Stimulated activated CD4-positive, alpha-beta T cell treated with anti-CD3 and anti-CD28 coated beads, Interleukin-12 subunit alpha, Interleukin-12 subunit beta, amount 100 ng/mL, for 4 hours (primary cell): ENCODE measurements at places on chromosomes 7 and 10.

GRCh38 chr7:74175340-74175739 lies 1.2 kb downstream of the EIF4H start:
- DNase-seq = no peak

DNA sequence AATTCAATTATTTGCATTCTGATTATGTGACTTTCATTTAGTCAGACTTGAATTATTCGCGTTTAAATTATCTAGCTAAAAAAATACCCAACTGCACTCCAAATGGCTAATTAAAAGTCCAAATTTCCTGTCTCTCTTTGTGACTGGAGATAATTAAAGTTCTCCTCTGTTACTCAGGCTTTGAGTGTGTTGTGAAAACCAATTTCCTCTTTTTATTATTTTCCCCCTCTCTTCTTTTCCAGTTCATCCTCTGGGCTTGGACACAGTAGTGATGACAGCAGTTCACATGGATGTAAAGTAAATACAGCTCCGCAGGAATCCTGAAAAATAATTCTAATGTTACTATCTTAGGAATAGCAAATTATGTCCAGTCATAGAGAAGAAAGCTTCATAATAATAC lies 80.6 kb downstream of the SNX10 start:
- DNase-seq = no peak

DNA sequence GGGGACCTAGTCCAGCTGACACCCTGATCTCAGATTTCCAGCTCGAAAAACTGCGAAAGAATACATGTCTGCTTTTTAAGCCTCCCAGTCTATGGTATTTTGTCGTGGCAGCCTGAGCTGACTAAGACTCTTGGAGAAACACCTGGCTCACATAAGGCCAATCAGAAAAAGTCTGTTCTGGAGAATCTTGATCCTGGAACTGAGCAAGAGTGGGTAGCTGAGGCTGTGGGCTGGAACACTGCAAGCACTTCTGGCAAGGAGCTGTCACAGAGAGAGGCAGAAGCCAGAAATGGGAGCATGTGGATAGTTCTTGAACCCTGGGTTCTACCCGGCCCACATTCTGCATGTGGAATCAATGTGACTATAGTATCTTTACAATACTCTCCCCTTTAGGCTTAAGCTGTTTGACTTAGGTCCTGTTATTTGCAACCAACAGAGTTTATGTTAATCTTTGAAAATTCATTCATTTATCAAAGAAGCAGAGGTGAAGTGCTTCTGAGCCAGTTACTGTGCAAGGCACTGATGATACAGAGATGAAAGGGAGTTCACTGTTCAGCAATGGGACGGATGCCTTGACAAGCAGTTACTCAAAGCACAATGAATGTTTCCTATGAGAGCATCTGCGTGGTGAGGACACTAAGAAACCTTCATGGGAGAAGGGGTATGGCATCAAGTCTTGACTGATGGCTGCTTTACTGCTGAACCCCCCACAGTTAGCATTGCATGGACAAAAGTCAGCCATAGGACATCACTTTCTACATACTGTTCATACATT lies 4.4 kb upstream of the C10orf90 start:
- DNase-seq = no peak

DNA sequence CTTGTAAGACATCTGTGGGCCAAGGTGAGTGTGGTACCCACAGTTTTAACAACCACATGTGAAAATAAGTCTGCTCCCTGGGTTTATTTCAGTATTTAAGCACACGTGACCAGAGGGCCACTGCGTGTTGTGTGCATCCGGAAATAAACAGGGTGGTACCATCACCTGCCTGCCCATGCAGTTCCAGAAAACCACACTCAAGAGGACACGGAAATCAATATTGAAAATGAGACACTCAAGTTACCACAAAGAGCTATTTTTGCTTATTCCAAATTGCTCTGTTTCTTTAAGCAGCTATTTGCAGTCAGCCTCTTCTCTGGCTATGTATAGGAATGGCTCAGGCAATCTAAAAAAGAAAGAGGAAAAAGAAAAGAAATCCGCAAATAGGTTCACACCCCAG lies 71.8 kb upstream of the LOXL4 start:
- no peak for DNase-seq

DNA sequence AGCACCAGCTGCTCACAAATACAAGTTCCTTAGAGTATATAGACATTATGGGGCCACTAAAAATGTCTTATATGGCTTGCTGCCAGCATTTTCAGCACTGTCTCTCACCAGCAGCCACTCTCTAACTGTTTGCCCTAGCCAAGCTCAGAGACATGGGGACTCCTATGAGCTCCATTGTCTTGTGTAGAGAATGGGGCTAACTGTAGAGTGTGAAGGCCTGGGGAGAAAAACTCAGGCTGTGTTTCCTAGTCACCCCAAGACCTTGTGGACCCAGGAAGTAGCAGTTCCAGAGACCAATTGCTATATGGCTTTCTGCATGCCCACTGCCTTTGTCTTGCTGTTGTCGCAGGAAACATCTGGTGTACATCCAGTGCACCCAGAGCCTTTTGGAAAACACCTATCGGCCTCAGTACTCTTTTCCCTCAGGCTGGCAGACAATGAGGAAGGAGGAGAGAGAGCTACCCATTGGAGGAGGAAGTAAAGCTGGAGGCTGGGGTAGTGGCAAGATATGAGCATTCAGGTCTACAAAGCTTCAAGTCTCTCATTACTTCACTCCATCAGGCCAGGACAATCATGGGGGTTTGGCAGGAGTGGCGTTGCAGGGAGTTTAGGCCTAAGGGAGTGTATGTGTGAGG lies 28.4 kb downstream of the ENTPD1 start:
- no peak for DNase-seq

DNA sequence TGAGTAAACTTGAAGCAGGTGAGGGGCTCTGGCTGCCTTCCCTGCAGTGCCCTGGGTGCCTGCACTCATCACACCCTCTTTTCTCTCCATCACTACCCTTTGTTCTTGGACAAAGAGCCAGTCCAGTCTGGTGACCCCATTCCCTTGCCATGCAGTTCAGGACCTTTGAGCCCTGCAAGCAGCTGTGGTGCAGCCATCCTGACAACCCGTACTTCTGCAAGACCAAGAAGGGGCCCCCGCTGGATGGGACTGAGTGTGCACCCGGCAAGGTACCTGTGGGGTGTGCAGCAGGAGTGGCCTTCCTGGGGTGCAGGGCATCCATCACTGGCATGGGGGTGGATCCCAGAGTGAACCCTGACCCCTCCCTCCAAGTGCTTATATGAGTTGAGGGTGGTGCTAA lies 48.7 kb downstream of the TBATA start:
- DNase-seq = no peak

GRCh38 chr7:112788778-112789343 lies 1.3 kb downstream of the TMEM168 start:
- DNase-seq = no peak

- DNase-seq = no peak
Observed at GRCh38 chr7:76294344-76295024, 8.0 kb upstream of the HSPB1 start.

DNA sequence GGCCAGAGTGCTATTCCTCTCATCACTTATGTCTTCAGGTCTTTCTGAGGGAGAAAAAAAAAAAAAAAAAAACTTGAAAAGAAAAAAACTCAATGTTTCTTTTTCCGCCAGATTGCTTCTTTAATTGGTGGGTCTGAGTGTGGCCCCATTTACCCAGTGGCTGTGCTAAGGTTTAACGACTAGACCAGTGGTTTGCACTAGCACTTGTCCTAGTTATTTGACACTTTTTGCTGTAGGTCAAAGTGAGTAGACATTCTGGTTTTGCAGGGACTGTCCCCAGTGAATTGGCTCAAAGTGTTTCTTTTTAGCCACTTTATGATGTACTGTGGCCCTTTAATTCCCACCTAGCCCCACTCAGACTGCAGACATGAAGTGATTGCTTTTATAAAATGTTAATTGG lies 273.3 kb downstream of the PTEN start:
- no peak for DNase-seq

DNA sequence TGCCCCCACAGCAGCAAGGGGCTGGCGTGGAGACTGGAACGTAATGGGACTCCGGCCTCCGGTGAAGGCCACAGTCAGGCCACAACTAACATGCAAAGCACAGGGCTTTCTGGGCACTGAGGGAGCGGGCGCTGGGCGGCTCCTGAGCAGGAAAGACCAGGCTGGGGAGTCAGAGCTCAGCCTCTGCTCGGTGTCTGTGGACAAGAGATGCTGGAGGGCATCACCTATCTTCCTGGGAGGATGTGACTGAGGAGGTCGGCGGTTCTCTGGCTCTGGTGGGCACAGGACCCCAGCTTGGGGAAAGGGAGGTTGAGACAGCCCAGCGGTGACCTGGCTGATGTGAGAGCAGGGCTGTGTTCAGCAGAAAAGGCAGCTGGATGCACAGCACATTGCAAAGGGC lies 11.7 kb downstream of the CNPY1 start:
- DNase-seq = no peak

GRCh38 chr7:45573661-45574415 lies at the start of gene ADCY1:
ADCY1 (plus strand) TSS chr7:45574368; CDS start chr7:45574544, 176 bp downstream.
- no peak for DNase-seq

- DNase-seq = no peak
Observed at GRCh38 chr10:48506147-48506917, 98.5 kb downstream of the ARHGAP22 start.

- DNase-seq = no peak
Observed at GRCh38 chr10:90180886-90181691, 479.7 kb downstream of the KIF20B start.

DNA sequence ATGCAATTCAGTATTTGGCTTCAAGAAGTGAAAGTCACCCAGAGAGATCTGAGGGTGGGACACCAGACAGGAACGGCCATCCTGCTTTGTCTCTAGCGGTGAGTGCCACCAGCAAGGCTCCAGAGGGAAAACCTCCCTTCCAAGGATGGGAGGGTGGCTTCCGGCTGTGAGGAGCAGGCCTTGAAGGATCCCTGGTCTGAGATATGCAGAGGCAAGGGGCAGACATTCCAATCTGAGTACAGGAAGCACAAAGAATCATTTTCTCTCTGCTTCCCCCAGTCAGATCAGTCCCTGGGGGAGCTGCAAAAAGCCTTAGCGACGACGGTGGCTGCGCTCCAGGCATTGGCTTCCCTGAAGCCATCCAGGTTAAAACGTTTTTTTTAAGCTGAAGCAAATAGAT lies 167.4 kb downstream of the TEX36 start:
- DNase-seq = no peak

DNA sequence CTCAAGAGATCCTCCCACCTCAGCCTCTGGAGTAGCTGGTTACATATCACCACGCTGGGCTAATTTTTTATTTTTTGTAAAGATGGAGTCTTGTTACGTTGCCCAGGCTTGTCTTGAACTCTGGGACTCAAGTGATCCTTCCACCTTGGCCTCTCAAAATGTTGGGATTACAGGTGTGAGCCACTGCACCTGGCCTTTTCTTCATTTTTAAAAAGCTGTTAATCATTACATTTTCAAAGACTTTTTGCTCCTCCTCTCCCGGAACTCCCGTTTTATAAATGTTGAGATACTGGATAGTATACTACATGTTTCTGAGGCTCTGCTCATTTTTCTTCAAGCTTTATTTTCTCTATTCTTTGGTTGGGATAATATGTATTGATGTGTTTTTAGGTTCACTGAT lies 16.4 kb downstream of the AOAH start:
- no peak for DNase-seq

GRCh38 chr10:13649844-13650520 lies 63.2 kb downstream of the PRPF18 start:
- no peak for DNase-seq

- no peak for DNase-seq
Observed at GRCh38 chr7:150435047-150435389, 15.4 kb upstream of the GIMAP8 start.

DNA sequence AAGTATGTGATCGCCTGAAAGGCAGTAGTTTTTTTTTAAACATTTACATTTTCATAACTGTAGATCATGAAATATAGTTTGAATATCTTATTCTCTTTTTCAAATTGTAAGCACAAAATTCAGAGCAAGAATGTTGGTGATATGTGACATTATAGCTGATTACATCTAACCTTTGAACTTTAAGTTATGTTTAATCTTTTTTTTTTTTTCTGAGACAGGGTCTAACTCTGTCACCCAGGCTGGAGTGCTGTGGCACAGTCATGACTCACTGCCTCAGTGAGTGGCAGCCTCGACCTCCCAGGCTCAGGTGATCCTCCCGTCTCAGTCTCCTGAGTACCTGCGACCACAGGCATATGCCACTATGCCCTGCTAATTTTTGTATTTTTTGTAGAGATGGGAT lies 278.7 kb upstream of the NEBL start:
- no peak for DNase-seq

DNA sequence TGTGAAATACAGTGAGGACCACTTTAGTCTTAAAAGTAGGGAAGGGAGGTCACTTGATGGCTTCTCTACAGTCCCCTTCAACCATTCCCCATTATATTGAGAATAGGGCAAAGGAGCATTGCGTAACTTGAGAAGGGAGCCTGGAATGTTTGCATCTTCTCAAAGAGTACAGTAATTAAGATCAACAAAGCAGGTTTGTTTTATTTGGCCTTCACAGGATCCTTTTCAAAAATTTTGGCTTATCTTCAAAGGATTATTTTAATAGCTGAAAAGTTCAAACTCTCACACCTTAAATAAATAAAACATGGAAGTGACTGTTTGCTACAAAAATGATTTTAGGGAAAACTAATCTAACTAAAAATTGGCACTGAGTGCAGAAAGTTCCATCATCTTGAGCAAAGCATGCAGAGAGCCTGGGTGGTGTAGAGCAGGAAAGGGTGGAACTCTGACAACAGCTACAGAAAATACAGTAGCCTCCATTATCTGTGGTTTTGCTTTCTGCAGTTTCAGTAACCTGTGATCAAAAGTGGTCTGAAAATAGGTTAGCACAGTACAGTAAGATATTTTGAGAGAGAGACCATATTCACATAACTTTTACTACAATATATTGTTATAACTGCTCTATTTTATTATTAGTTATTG lies 214.0 kb downstream of the MDFIC start:
- DNase-seq = no peak

GRCh38 chr10:74055383-74056049 lies 57.6 kb downstream of the VCL start:
- no peak for DNase-seq

DNA sequence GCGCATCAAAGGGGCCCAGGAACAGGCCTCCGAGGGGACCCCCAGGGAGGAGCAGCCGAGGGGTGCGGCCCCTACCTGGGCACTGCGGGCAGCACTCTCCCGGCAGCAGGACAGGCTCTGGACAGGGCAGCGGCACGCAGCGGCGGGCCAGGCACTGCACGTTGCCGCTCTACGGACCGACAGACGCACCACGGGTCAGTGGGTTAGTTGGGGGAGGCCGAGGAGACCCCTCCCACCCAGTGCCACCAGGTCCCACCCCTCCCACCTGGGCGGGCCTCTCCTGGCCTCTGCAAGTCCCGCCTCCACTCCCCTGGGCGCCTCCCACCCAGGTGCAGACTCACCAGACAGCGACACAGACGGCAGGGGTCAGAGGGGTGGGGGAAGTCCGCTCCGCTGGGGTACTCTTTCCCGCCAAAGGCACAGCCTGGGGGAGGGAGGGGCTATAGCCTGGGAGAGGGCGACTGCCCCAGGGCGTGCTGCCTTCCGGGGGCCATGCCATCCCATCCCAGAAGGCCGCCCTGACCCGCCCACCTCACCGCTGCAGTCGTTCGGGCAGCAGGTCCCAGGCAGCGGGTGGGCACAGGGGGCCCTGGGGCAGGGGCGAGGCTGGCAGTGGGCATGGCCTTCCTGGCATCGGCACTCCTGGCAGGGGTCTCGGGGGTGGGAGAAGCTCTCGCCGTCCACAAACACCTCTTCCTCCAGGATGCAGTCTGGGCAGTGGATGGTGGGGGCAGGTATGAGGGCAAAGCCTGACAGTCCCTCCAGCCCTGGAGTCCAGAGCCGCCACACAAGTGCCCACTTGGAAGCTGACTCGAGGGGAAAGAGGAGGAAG lies 19.2 kb downstream of the KCP start:
- DNase-seq = no peak
